ENCODE measurements at places on chromosomes 7 and 10. TPM values are rescaled to one million over a fixed set of nuclear protein-coding genes. Genes with fewer than 3 reads are reported as not detected.

Gene AKR1C8
- not detected for polyA plus RNA-seq

Gene MYL10
- 9.0 TPM for polyA plus RNA-seq

Gene GJD4
- polyA plus RNA-seq: 4.2 TPM

- DNase-seq: no peak
Observed at GRCh38 chr10:99569253-99569939, 36.7 kb downstream of the NKX2-3 start.

Gene RPEL1
- polyA plus RNA-seq: not detected

Gene HABP2
- polyA plus RNA-seq: 0.10 TPM

- DNase-seq: no peak
Observed at GRCh38 chr10:71238626-71239025, 26.3 kb downstream of the UNC5B start.

- DNase-seq: no peak
Observed at GRCh38 chr7:1695800-1696454, 25.9 kb downstream of the ELFN1 start.

GRCh38 chr10:77027141-77027540 is 610.5 kb downstream of the KCNMA1 start:
- DNase-seq: no peak

Gene PNLIP
- 0.39 TPM for polyA plus RNA-seq

DNA sequence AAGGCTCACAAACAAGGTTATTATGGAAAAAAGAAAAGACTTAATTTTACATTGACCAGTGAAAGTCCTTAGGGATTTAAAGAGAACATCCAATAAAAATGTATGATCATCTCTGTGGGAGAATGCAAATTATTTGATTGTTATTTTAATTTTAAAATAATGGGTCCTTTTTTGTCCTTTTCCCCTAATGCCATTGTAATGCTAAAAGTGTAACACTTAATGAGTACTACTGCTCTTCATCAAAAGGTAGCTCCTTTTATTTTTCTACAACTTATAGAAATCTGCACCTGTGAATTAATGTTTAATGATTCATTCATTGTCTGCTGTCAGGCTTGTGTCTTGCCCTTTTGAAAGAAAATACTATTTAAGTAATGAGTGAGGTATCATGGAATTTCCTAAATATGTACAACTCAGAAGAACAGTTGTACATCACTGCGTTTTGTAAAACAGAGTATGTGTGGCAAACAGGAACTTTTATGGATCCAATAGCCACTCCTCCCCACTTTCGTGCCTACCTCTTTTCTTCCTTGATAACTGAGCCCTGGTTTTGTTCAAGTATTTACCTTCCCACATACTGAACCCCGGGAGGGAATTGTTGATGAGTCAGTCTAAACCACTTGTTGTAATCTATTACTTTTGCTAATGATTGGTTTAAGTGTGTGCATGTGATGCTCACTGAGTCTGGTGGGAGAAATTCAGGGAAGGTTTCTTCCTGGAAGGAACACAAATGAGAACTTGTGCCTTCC is 19.9 kb upstream of the TRUB1 start:
- no peak for DNase-seq

Gene UTF1
- polyA plus RNA-seq: not detected

Gene KCNIP2
- 6.0 TPM for polyA plus RNA-seq

Gene CPA4
- polyA plus RNA-seq: 1.9 TPM

GRCh38 chr10:50561266-50561665 is 62.5 kb downstream of the SGMS1 start:
- no peak for DNase-seq

DNA sequence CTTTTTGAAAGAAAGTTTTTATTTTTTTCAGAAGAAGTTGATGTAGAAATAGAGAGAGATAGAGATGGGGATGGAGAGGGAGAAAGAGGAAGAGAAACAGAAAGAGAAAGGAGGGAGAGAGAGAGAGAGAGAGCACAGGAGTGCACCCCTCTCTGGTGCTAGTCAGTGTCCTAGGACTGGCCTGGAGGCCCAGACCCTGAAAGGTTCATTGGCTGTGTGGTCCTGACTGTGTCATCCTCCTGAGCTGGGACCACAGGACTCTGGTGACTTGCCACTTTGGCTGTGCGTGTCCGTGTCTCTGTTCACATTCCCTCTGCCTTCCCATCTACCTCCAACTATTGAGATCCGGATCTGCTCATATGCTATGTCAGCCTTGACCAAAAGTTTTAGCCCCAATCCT is 62.1 kb upstream of the SHH start:
- DNase-seq: no peak

DNA sequence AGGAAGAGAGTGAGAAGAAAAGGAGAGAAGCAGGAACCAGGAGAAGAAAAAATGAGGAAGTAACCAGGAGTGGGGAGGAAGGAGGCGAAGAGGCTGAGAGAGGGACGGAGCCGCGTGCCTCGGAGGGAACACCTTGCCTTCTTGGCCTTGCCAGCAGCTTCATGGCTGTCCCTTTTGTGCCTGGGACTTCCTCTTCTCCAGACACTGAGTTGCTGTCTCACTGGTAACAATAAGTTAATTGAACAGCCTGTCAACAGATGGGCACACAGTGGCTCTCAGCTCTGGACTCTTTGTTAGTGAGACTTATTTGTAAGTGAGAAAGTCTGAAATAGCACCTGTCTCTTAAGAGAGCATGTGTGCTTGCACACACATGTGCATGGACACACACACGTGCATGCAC is 83.2 kb downstream of the GATA3 start:
- no peak for DNase-seq

DNA sequence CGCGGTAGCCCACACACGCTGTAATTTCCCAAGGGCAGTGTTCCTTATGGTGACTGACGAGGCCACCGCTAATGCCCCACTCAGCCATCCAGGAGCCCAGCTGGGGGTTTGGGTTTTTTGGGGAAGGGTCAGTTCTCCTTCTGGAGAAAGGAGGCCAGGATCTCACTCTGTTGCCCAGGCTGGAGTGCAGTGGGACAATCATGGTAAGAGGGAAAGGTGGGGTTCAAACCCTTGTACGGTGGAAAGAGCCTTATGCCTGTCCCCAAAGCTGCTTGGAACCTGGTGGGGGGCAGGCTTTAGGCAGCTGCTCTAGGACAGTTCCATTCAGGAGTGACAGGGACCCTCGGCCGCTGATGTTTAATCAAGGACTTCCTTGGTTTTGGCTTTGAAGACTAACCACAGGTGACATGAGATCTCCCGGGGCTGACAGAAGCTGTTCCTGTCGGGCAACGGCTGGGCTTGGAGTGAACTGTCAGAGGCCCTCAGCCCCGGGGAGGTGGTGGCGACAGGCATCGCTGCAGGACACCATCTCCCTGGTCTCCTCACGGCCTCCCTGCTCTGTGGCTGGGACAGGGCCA is 84.5 kb downstream of the CARD11 start:
- DNase-seq: no peak

DNA sequence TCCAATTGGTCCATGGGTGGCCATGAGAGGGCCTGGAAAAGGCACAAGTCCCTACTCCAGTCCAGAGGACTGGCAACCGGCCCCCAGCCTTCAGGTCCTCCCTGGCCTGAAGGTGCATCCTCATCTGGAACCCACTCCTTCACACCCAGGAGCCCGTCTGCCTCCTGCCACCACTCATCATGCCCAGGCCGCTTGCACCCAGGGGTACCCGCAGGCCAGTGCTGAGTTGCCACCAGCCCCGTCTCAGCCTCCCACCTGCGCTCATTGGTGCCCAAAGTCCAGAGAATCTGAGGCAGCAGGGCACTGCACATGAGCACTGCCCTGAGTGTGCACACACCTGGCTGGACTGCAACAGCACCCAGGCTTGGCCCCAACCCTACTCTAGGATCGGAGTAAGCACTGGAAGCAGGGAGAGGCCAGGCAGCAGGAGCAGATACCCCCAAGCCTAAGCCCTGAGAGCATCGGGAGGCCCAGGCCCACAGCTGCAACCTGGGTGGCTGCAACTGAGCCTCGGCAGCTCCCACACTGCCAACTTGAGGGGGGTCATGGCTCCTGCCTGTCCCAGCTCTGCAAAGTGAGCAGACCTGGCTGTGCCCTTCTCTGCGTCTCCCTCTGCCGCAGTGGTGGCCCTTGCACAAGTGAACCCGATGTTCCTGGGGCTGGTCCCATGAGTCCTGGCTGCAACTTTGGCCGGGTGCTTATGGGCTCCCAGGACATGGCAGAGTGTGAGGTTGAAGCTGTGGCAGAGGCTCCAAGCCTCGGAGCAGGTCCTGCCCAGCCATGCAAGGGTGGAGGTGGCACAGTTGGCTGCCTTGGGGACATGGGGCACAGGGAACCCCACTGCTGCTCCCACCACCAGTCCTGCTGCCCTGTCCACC is 44.3 kb downstream of the TCERG1L start:
- no peak for DNase-seq

Gene NPY4R2
- polyA plus RNA-seq: 0.10 TPM

GRCh38 chr7:114956702-114957101 is 34.8 kb downstream of the MDFIC start:
- DNase-seq: no peak

Gene MEST
- polyA plus RNA-seq: 724 TPM

Gene MARVELD1
- polyA plus RNA-seq: 41.0 TPM
